ENCODE measurements at places on chromosomes 16 and 17. TPM values are rescaled to one million over a fixed set of nuclear protein-coding genes. Genes with fewer than 3 reads are reported as not detected.

- no peak for DNase-seq
Measured at GRCh38 chr17:27596096-27596495, 34.9 kb upstream of the LGALS9 start.

GRCh38 chr17:12316021-12316420 lies 295.3 kb downstream of the MAP2K4 start:
- no peak for DNase-seq

The KRT15 gene
- 0.50 TPM for total RNA-seq

The KRTAP9-2 gene
- total RNA-seq = not detected

DNA sequence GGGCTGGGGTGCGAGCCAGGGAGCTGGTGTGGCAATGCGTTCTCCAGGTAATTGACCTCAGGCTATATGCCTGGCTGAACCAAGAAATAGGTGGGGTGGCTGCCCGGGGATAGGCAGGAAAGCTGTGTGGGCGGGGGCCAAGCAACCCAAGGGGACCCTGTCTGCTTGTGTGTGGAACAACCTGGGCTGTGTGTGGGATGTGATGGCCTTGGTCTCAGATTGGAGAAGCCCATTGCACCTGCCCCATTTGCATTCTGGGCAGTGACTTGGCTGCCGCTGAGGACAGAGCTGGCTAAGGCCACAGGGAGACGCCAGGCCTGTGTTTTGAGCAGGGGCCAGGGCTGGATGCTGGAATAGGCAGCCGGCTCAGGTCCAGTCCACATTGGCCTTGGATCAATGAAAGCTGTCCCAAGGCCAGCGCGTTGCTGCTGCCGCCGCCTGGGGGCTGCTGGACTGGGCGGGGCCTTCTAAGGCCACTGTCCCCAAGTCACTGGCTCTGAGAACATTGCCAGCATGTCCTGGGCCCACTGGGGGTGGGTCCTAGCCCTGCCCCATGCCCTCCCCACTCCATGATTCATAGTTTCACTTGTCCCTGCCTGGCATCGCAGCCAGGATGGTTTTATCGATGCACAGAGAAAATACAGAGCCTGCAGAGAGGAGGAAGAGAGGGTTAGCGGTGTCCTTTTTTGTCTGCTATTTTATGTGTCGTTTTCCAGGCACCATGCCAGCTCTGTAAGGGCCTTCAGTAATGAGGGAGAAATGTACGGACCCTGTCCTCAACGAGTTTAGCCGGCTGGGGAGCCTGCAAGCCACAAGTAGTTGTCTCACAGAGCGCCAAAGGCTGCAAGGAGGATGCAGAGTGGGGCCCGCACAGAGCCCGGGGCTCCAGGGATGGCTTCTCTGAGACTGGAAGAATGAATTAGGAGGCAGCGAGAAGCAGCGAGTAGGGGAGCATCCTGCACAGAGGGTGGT lies 43.9 kb downstream of the NKD1 start:
- peak; percentile 87 for DNase-seq

- no peak for DNase-seq
Measured at GRCh38 chr17:34667656-34668055, 88.3 kb downstream of the TMEM132E start.

The TP53TG3B gene
- not detected for total RNA-seq

DNA sequence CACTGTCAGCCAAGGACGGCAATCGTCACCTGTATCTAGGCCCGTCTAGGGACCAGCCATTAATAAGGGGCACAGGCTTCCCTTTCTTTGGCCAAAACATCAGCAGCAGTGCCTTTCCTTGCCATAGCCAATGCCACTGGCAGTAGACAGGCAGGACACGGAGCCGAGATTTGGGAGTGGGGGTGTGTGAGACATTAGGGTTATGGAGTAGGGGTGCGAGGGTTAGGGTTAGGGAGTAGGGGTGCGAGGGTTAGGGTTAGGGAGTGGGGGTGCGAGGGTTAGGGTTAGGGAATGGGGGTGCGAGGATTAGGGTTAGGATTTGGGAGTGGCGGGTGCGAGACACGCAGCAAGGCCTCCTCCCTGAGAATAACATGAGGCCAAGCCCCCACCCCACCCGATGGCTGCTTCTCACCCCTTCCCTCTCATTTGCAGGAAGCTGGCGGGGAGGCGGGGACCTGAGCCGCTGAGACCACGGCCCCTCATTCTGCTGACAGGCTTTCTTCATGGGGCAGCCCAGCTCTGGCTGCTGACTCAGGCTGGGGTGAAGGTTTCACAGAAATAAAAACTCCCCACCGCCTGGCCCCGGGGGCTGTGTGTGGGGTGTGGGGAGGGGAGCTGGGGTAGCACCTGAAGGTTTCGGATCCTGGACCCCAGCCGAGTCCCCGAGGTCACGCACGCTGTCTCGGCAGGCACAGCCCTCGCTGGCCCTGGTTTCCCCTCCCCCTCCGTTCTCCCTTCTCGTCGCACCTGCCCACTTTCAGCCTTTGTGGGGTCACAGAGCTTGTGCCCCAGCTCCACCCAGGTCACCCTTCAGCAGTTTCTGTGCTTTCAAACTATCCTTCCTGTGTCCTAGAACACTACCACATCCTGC lies 93.8 kb downstream of the PGS1 start:
- no peak for DNase-seq

DNA sequence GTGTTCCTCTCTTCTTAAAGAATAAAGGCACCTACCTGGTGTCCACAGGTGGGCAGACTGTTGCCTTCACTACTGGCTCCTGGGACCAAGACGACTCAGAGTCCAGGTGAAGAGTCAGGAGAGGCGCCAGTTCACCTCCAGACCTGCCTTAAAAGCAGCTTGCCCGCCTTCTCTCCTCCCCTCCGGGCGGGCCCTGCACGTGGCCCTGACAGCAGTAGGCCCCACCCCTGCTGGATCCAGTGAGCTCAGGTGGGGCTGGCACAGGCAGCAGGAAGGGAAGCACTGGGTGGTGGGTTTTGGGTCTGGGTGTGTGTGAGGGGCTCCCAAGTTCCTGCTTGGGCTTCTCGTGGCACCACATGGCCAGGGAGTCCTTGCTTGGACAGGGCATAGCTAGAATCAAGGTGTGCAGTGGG lies at the start of gene TNS4:
TNS4 (minus strand) TSS at position 125 of the 413 bp plus-strand sequence. CDS start 5,198 bp downstream, outside the sequence.
- no peak for DNase-seq
